ENCODE measurements at places on chromosomes 2 and 18. TPM values are rescaled to one million over a fixed set of nuclear protein-coding genes. Genes with fewer than 3 reads are reported as not detected.

The ST8SIA3 gene
- total RNA-seq = not detected

The IL36G gene
- not detected for total RNA-seq

The TRIM43 gene
- not detected for total RNA-seq

The RAPGEF4 gene
- total RNA-seq = 0.91 TPM

Measured in HepG2 (cell line).